Activated CD4-positive, alpha-beta T cell treated with anti-CD3 and anti-CD28 coated beads, Interleukin-2, amount 50 U/mL, for 1 hour (primary cell): ENCODE measurements at places on chromosomes 2 and 18.

GRCh38 chr2:145587922-145588321 lies 1068.0 kb upstream of the ZEB2 start:
- DNase-seq, result no peak

DNA sequence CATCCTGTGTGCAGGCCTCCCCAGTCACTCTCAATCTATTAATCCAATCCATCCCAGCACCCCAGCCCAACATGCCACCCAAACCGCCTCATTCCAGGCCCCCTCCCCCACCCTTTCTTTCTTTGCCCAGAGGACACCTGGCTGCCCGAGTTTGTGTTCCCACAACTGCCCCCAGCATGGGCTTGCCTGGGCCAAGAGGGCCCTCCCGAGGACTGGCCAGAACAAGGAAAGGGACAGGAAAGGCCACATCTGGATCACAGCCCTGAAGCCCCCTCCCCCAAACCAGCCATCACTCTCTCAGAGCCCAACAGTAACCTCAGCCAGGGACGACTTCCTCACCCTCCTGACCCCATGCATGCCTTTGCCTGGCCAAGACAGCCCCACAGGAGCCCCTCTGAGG lies 1.2 kb downstream of the TNS1 start:
- DNase-seq, result no peak

- DNase-seq, result no peak
Observed at GRCh38 chr2:68222287-68222686, 30.0 kb downstream of the PPP3R1 start.

DNA sequence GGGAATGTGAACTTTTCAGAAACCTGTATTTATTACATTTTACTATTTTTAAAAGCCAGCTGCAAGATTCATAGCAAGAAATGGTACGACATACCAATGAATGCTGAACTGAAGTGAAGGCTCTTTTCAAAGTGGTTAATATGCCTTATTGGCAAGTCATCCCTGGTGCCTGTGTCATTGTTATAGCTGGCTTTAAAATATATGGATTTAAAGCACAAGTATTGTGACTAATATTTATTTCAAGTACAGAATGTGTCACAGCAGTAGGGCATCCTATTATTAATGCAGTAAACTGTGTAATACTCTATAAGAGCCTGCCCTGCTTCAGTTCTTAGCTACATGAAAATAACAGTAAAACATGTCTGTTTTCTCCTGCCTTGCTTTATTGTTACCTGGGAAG lies 10.8 kb downstream of the TSHZ1 start:
- no peak for DNase-seq

DNA sequence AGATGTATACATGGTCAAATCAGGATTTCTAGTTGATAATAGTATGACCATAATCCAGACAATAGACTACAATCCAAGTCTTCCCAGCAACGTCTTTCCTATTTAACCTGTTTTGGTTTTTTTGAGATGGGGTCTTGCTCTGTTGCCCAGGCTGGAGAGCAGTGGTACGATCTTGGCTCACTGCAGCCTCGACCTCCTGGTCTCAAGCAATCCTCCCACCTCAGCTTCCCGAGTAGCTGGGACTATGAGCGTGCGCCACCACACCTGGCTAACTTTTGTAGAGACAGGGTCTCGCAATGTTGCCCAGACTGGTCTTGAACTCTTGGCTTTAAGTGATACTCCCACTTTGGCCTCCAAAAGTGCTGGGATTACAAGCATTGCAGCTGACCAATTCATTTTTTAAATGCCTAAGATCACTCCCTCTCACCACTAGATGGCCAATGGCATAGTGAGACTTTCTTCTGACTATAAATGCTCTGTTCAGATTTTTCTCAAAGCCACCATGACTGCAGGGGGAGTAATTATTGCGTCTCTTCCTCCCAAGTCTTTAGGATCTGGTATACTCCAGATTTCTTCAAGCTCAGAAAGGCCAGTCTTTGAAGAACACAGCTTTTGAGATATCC lies 47.6 kb downstream of the HNRNPLL start:
- no peak for DNase-seq

GRCh38 chr2:45839508-45840251 lies 188.2 kb downstream of the PRKCE start:
- DNase-seq, result no peak

- no peak for DNase-seq
Observed at GRCh38 chr2:11264818-11265217, 79.6 kb downstream of the ROCK2 start.

- peak; percentile 3 for DNase-seq
Observed at GRCh38 chr2:18749912-18750526, 160.7 kb upstream of the NT5C1B start.

GRCh38 chr2:148860037-148860436 lies 15.0 kb upstream of the KIF5C start:
- DNase-seq, result no peak

- DNase-seq, result no peak
Observed at GRCh38 chr2:188512456-188512855, 220.8 kb downstream of the GULP1 start.

DNA sequence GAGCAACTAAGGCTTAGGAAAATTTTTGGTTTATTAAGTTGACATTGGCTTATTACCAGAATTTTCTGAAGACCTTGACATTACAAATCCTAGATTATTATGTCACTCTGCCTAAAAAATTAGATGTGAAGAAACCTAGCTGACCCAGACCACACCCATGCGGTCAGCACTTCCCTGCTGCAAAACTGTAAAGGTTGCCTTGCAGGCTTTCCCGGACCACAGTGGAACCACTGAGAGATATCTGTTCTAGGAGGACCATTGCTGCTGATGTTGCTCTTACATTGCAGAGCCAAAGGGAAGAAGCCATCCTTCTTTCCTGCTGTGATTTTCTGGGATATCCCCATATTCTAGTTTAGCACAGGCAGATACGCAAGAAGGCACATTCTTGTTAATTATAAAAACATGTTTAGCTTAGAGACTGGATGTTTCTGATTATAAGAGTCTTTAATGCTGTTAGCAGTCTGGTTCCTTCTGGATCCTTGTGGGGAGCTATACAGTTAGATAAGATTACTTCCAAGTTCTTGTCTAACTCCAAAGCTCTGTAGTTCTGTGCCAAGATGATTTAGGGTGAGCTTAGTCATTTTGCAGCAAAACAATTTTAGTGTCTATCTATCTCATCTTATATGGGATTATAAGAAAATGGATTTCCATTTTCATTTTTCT lies 70.2 kb downstream of the AOX1 start:
- no peak for DNase-seq

- no peak for DNase-seq
Observed at GRCh38 chr2:216159144-216159543, 50.0 kb downstream of the XRCC5 start.

- no peak for DNase-seq
Observed at GRCh38 chr2:118031566-118031965, 17.7 kb upstream of the CCDC93 start.

DNA sequence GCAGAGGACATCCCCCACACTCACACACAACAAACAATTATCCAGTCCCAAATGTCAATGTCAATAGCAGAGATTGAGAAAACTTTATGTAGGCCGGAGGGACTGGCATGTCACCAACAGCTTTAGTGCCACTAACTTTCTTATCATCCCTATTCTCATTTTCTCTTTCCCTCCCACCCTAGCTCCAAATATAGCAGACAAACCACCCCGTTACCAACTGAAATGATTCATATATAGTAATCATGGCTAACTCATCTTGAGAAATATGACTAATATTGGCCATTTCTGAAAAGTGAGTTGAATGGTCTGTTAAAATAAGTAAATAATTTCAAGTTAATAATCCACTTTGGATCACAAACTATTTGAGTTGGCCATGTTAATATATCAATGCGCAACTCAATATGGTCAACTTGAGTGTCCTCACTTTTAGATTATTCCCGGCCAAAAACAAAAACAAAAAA lies 242.1 kb upstream of the RND3 start:
- DNase-seq, result no peak

- DNase-seq, result no peak
Observed at GRCh38 chr2:111707700-111708099, 176.3 kb downstream of the ANAPC1 start.

DNA sequence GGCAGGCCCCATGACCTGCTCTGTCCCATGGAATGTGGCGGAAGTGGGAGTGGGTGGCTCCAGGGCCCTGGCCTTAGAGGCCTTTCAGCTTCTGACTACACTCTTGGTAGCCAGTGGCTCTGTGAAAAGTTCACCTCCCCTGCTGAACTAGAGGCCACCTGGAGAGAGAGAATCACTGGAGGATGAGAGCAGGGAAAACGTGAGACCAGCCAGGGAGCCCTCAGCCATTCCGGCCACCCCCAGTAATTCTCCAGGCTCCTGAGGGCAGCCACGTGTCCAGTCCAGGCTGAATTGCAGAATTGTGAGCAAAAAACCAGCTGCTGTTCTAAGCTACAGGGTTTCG lies 10.5 kb downstream of the COLEC12 start:
- DNase-seq, result no peak

- no peak for DNase-seq
Observed at GRCh38 chr2:27946530-27947060, 56.1 kb downstream of the BABAM2 start.
